Femur (tissue), 1 donor: ENCODE measurements at places on chromosomes 7 and 10.

GRCh38 chr10:77926566-77927401 lies at the start of gene DLG5:
Gene DLG5, minus strand, starts transcription at chr10:77926755. Its CDS starts 235 bp downstream, at chr10:77926520.
- DNase-seq = peak; percentile 82

- no peak for DNase-seq
Observed at GRCh38 chr7:93159490-93159889, 11.3 kb upstream of the SAMD9L start.

DNA sequence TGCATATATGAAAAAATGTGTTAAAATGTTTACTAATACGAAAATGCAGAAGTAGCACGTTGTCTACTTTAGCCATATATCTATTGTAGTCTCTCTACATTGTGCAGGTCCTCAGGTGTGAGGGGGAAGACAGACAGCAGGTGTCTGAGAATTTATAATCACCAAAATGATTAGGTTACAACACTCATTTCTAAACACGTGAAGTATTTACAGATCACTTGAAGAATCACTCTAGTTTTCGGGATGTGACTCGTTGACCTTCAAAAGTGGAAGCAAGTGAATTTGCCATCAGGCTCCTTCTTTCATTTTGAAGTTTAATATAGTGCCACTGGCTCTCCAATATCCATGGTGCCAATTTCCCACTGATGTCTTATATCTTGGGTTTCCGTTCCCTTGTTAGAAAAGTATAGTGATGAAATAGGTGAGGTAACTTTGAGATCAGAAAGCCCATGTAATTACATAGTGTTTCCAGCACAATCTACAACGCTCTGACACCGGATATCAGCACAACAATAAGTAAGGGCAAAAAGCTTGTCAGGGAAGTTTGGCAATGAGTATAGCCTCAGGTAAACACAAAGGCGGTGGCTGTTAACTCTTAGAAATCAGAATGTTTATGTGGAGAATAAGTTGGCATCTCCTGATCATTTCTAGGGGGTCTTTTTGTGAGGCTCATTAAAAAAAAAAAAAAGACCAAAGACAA lies 57.5 kb upstream of the SP4 start:
- no peak for DNase-seq

- DNase-seq = no peak
Observed at GRCh38 chr10:7025296-7025695, 385.5 kb downstream of the SFMBT2 start.

DNA sequence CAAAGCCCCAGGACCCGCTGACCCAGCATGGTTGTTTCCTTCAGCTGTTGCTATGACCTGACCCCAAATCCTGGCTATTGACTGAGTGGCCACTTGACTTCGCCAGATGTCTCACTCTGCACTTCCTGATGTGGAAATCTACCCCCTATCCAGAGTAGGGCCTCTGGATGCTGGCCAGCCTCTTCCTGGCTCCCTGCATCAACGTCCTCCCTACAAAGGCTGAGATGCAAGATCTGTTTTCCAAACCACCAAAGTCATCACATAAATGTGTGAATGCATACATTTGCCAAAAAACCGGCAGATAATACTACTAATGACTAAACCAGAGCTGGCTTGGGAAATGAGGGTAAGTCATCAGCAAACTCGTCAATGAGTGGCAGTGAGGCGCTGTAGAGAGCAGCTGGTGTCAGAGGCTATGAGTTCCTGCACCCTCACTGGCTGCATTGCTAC lies 70.4 kb downstream of the PYROXD2 start:
- DNase-seq = peak; percentile 59

GRCh38 chr10:103645141-103646054 lies 151.9 kb downstream of the NEURL1 start:
- DNase-seq = peak; percentile 68

GRCh38 chr7:40899151-40899550 lies 764.3 kb downstream of the SUGCT start:
- DNase-seq = peak; percentile 81

DNA sequence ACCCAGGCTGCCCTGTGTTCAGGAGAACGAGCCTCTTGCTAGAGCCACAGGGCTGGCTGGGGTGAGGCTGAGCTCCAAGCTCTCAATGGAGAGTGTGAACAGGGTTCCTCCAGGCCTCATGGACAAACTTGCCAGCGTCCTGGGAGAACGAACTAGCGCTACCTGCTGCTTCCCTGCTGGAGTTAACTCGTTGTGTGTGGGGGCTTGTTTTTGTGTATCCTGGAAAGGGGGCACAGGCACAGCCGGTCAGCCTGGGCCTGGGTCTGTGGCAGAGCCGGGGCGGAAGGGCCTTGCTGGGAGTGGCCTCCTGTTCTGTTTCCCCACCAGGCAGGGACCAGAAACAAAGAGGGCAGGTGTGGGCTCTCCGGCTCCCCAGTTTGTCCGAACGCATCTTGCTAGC lies 259.2 kb downstream of the DNAJB6 start:
- no peak for DNase-seq

- DNase-seq = peak; percentile 88
Observed at GRCh38 chr7:74479961-74480829, 26.5 kb downstream of the GTF2IRD1 start.

DNA sequence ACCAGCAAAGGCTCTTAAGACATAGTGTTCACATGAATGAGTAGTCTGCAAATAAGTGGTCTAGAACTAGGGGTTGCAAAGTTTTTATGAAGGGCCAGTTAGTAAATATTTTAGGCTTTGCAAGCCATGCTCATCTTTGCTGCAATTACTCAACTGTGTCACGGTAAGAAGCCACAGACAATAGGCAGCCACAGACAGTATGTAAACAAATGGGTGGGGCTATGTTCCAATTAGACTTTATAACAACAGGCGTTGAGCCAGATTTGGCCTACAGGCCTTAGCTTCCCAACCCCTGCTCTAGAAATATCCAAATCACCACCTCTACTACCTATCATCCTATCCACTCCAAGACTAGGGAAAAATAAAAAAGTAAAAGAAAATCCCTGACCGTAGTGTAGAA lies 9.2 kb downstream of the IKZF5 start:
- DNase-seq = no peak

- DNase-seq = no peak
Observed at GRCh38 chr7:55207436-55208125, 157.6 kb upstream of the LANCL2 start.

DNA sequence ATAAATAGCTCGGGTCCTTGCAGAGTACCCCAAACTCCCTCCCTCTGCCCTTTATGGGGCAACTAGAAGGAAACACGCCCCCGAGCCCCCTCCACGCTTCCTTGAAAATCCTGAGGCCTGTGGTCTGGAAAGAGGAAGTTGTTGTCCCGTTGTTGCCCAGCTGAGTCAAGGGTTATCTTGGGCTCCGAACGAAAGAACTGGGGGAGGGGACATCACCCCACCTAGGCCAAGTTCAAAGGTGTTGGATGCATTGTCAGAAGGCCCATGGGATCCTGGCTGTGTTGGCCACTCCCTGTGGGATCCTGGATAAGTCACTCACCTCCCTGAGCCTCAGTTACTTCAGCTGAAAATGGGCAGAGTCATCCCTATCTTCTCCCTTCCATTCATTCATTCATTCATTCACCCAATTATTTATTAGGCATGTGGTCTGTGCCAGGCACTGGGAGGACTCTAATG lies at the start of gene CCL24:
CCL24 (minus strand) TSS at position 26 of the 456 bp plus-strand sequence. CDS start 91 bp downstream, outside the sequence.
- DNase-seq = no peak

- no peak for DNase-seq
Observed at GRCh38 chr10:20616056-20616671, 280.9 kb downstream of the NEBL start.

GRCh38 chr10:78687626-78688025 lies 381.1 kb upstream of the ZMIZ1 start:
- no peak for DNase-seq

DNA sequence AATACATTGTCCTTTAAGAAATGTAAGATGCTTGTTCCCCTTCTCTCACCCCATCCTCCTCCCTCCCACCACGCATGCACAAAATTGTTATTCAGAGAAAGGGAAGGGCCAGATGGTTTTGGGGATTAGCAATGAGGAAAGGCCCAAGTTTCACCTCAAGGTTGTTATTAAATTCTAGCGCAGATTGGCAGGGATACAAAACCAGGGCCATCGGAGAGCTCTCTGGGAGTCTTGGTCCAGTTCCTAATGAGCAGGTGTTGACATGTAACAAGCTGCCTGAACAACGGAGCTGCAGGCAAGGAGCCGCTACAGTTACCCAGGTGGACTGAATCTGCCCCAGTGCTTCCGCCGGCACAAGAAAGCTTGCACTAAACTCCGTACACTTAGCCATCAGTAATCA lies 9.7 kb upstream of the ANK3 start:
- no peak for DNase-seq

DNA sequence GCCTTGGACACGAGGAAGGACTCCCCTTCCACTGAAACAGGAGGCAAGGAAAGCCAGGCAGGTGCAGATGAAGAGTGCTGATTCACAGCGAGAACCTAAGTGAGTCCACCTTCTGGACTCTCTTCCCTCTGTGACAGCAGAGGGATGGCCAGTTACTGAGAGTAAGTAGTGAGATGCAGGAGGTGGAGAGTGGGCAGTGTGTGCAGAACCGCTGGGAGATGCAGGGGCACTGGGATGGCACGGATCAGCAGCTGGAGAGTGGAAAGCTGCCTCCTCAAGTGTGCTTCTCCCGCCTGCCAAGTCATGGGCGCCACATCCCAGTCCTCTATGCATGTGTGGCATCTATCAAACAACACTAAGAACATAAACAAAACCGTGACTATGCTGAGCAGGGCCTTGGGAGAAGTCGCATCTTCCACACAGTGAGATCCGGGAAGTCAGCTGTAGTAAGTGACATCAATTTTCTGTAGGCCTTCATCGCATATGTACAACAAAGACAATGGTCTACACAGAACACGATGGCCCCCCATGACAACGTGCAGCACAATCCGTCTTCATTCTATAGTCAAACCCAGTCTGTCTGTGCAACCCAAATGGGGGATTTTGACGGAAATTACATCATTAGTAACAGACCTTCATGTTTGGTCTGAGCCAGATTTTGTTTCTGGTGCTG lies 217.4 kb upstream of the KLF14 start:
- no peak for DNase-seq

GRCh38 chr7:37546677-37547076 lies 98.0 kb upstream of the ELMO1 start:
- DNase-seq = no peak

DNA sequence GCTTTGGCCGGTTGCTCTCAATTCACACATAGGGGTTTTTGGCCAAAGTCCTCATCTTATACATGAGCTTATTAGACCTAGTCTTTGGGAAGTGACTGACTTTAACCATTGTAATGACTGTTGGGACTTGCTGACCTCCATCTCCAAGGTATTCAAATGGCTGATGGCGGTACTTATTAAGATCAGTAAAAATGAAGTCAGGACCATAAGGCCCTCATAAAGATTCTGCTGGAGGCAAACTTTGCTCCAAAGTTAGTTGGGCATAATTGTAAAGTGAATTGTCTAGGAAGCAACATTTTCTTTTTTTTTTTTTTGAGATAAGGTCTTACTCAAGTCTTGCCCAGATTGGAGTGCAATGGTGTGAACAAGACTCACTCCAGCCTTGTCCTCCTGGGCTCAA lies 76.3 kb upstream of the MKLN1 start:
- DNase-seq = no peak

DNA sequence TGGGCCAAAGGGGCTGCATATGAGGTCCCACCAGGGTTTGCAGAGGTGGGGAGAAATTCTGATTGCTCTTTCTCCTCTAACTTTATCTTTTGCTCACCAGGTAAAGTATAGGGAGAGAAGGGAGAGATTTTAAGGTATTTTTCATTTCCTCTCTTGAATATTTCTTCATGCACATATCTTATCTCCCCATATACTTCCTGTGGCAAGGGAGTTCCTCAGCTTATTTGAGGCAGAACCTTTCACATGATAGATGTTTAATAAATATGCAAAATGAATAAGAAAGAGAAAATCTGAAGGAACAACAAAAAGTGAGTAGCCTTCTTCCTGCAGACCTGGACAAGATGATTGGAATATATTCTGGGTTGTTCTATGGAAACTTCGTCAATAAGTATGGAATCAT lies 67.4 kb upstream of the PDCD4 start:
- DNase-seq = no peak

DNA sequence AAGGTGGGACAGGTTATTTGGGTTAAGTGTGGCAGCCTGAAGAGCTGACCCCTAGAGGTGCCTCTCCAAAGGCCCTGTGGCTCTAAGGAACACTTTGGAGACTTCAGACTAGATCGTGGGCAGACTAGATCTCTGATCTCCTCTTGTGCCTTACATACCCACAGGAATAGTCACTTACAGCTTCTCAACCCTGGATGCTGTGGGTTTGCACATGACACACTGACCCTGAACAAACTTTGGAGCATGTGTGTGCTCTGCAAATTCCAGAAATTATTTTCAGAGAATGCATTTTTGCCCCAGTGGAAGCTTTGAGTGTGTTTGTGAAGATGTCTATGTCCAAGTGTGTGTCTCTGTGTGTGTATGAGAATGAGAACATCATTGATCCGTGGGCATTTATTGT lies 119.6 kb downstream of the EMX2 start:
- DNase-seq = no peak

- DNase-seq = no peak
Observed at GRCh38 chr10:69780077-69780476, 21.6 kb upstream of the COL13A1 start.

DNA sequence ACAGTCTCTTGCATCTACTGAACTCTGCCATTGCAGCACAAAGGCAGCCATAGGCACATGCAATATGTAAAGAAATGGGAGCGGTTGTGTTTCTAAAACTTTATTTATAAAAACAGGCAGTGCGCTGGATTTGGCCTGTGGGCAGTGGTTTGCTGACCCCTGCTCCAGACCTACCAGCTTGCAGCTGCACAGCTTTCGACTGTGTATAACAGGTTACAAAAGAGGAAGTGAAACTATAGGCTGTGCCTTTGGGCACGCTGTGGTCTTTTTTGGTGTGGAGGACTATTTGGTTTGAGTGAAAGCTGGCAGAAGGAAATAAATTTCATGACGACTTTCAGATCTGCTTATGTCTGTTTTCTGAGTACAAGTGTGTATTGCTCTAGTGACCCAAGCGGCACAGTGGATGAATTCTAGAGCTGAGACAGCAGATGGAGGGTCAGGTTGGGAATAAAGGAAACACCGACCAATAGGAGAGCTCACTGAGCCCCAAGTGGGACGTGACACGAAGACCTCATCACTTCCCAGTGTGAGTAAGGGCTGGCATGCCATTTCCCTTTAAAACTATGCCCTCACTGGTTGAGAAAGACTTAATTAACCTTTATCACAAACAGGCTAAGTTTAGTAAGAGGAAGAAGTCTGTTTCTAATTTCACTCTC lies 152.7 kb downstream of the ANK3 start:
- DNase-seq = peak; percentile 37

- DNase-seq = no peak
Observed at GRCh38 chr10:60541451-60541850, 151.8 kb upstream of the ANK3 start.

- no peak for DNase-seq
Observed at GRCh38 chr10:88278912-88279311, 304.2 kb downstream of the RNLS start.

- DNase-seq = no peak
Observed at GRCh38 chr10:35481413-35481812, 123.7 kb upstream of the GJD4 start.

DNA sequence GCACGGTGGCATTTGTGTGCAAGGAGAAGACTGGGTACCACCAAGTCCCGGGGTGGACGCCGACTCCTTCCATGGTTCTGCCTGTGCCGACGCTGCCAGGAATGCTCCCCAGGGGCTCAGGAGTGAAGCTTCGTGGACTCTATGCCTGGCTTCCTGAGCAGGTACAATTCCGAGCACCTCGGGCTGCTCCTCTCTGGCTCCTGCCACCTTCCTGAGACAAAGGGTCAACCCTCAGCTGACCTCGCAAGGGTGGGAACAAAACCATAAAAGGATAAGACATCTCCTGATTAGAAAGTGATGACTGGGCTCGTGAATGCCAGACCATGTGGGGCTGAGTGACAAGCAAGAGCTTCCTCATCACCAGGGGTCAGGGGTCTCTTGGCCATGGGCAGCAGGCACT lies 31.8 kb downstream of the CALML3 start:
- no peak for DNase-seq
